Calu3 (cell line): ENCODE measurements at places on chromosomes 2 and 18. TPM values are rescaled to one million over a fixed set of nuclear protein-coding genes. Genes with fewer than 3 reads are reported as not detected.

AGXT gene
- total RNA-seq, result not detected in 2 replicates

DNA sequence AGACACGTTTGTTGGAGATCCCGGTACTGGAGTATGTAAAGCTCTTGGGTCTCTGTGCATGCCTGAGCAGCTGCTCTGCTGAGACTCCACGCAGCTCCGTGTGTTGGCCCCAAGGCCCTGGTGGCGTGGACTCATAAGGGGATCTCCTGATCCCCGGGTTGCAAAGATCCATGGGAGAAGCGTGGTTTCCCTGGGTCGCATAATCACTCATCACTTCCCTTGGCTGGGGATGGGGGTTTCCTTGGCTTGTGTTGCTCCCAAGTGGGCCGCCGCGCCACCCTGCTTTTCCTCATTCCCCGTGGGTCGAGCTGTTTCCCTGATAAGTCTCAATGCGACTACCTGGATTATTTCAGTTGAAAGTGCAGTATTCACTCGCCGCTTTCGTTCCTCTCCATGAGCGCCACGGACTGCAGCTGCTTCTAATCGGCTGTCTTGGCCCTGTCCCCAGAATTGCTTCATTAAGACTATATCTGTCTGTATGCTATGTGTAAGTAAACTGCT, 76.0 kb downstream of the EPC2 start:
- peaks cover 29% of the 10 kb centered on the region for H3K4me1 ChIP-seq
- DNase-seq, result no peak
- H3K27ac ChIP-seq, result no peak overlapping the region
- H3K36me3 ChIP-seq, result peaks cover 5% of the 10 kb centered on the region
- no peaks in the 10 kb centered on the region for H3K27me3 ChIP-seq
- no peak overlapping the region for H3K4me3 ChIP-seq

DNA sequence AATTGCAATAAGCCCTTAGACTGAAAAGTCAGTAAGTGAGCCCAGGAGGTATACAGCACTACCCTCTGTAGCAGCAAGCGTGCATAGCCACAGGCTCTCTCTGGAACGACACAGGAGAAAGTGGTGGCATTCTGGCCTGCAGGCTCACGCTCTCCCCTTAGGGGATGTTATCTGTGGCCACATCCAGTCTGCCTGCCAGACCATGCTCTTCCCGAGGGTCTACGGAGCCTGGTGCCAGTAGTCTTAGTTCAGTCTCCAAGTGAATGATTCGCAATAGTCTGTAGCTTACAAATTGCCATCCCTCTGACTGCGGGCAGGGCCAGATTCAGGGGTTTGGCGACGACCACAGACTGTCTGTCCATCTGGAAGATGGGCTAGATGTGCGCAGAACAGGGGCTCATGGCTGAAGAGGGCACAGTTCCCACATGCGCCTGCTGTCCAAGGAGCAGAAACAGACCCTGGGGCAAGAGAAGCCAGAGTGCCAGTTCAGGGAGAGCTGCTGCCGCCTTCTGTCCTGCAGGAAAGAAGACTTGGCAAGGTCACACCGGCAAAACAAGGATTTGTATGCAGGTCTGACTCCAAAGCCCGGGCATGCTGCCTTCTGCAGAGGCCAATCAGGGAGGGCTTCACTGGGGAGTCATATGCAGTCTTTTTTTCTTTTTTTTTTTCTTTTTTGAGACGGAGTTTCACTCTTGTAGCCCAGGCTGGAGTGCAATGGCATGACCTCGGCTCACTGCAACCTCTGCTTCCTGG, 3.5 kb upstream of the KLF11 start:
- no peaks in the 10 kb centered on the region for H3K4me1 ChIP-seq
- H3K27ac ChIP-seq, result no peak overlapping the region
- DNase-seq, result no peak
- no peak overlapping the region for H3K4me3 ChIP-seq
- peaks cover 23% of the 10 kb centered on the region for H3K27me3 ChIP-seq

DNA sequence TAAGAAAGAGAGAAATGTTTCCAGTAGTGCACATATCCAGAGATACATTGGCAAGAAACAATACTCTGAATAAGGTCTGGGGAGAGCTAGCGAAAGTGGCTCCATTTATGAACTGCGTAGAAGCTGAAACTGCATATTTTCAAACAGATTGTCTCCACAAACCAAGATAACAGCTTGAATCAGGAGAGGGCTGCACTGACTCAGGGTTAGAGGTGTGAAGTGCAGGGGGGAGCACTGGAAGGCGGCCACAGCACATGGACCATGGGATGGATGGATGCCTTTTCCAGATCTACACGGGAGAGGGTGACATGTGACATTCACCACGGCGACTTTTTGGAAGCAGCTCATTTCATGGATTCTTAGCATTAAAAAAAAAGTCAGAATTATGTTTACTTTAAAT, 729.4 kb downstream of the RNF144A start:
- no peaks in the 10 kb centered on the region for H3K27me3 ChIP-seq
- H3K4me3 ChIP-seq, result no peak overlapping the region
- DNase-seq, result no peak
- no peaks in the 10 kb centered on the region for H3K36me3 ChIP-seq
- H3K27ac ChIP-seq, result no peak overlapping the region

DNA sequence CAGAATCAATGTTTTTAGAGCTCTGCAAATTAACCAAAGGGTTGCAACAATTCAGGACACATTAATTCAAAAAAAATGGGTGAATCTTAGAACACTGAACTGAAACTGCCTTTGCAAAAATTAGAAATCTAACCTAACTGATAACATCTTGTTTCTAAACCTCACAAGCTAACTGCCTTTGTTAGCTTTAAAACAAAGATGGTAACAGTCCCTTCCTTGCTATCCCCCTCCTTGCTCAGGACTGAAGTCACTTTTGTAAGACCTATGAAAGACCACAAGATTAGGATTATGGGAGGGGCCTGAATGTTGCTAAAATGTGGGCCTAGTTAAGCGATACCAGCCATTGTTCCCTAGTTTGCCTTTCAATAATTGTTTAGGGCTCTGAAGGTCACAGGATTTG, 44.9 kb upstream of the LONRF2 start:
- peaks cover 18% of the 10 kb centered on the region for H3K4me1 ChIP-seq
- H3K27ac ChIP-seq, result no peak overlapping the region
- peaks cover 9% of the 10 kb centered on the region for H3K36me3 ChIP-seq
- no peak overlapping the region for H3K4me3 ChIP-seq
- no peaks in the 10 kb centered on the region for H3K27me3 ChIP-seq

DNA sequence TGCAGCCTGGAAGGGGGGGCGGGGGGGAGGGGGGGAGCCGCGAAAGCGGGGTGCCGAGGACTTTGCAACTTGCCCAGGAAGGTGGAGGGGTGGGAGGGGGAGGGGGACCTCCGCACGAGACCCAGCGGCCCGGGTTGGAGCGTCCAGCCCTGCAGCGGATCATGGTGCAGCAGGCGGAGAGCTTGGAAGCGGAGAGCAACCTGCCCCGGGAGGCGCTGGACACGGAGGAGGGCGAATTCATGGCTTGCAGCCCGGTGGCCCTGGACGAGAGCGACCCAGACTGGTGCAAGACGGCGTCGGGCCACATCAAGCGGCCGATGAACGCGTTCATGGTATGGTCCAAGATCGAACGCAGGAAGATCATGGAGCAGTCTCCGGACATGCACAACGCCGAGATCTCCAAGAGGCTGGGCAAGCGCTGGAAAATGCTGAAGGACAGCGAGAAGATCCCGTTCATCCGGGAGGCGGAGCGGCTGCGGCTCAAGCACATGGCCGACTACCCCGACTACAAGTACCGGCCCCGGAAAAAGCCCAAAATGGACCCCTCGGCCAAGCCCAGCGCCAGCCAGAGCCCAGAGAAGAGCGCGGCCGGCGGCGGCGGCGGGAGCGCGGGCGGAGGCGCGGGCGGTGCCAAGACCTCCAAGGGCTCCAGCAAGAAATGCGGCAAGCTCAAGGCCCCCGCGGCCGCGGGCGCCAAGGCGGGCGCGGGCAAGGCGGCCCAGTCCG, 540 bp downstream of the SOX11 start:
- no peak overlapping the region for H3K4me3 ChIP-seq
- H3K36me3 ChIP-seq, result peaks cover 10% of the 10 kb centered on the region

DNA sequence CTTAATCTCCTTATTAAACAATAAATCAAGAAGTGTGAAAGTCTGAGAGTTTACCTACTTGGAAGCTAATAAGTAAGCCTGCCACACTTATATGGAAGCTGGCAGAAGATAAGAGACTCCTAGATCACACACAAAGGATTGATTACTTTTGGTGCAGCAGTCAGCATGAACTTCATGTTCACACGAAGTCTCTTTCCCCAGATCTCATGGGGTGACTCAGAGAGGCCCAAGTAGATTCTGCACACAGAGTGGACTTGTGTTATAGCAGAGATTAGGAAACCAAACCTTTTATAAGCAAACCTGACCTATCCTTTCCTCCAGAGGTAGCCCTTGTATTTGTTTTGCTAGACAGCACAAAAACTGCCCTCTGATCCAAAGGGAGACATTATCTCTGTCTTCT, 9.9 kb upstream of the GAREM1 start:
- DNase-seq, result no peak
- no peaks in the 10 kb centered on the region for H3K36me3 ChIP-seq
- H3K27ac ChIP-seq, result no peak overlapping the region
- H3K4me1 ChIP-seq, result peaks cover 7% of the 10 kb centered on the region

DNA sequence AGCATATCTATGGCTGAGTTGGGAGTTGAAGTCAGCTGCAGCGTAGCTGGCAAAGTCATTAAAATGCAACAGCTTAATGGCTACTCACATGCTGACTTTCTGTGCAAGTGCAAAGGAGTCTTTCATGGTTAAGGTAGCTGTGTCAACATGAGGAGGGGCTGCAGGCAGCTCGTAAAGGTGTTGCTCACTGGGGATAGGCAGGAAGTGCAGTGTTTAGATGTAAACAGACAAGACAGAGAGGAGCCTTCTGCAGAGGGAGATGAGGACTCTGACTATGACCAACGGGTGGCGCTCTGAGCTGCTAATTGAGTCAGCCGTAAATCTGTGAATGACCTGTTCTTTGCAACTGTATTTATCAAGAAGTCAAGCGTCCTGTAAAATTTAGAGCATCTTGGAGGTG, 22.3 kb upstream of the CAVIN2 start:
- peak overlapping the region; percentile 55 for H3K27ac ChIP-seq
- H3K4me3 ChIP-seq, result no peak overlapping the region
- H3K4me1 ChIP-seq, result peaks cover 51% of the 10 kb centered on the region
- H3K27me3 ChIP-seq, result no peaks in the 10 kb centered on the region
- no peaks in the 10 kb centered on the region for H3K36me3 ChIP-seq
- peak; percentile 30 for DNase-seq

DNA sequence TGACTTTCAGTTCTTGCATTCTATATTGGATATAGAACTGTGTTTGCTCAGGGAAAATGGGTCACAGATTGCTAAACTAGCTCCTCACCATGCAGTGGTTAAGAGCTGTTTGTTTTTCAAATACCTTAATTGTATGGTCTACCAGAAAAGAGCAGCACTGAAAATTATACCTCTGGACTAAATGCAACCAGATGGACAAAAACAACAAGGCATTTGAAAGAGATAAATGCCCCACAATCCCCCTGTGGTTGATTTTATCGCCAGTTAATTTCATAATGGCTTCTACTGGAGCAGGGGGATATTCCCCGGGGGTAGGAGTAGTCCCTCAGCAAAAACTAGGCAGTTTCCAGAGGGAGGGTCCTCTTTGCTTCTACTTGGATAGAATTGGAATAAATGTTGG, 267.9 kb upstream of the TNP1 start:
- no peaks in the 10 kb centered on the region for H3K36me3 ChIP-seq
- DNase-seq, result no peak
- H3K27me3 ChIP-seq, result no peaks in the 10 kb centered on the region
- H3K4me1 ChIP-seq, result no peaks in the 10 kb centered on the region
- H3K4me3 ChIP-seq, result no peak overlapping the region
- no peak overlapping the region for H3K27ac ChIP-seq

DNA sequence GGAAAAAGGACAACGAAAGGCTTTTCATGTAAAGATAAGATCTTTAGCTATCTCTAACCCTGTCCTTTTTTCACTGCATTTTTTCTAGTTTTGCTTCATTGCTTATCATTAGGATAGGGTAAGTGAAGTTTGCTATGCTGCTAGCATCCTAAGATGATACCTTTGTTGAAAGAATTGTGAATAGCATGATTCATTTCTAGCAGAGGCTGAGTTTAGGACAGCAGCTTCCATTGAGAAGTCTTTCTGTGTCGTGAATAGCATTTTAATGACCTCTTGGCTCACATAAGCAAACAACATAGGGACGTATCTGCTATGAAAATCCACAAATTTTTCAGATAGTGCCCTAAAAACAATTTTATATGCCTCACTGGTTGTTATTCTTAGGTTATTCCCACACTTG, 36.4 kb upstream of the GAREM2 start:
- H3K4me1 ChIP-seq, result peaks cover 8% of the 10 kb centered on the region
- H3K36me3 ChIP-seq, result peaks cover 22% of the 10 kb centered on the region
- no peak overlapping the region for H3K4me3 ChIP-seq
- DNase-seq, result no peak
- no peaks in the 10 kb centered on the region for H3K27me3 ChIP-seq
